Stimulated activated CD8-positive, alpha-beta memory T cell treated with anti-CD3 and anti-CD28 coated beads, Interleukin-15, amount 100 ng/mL, for 48 hours (primary cell): ENCODE measurements at places on chromosomes 1 and 21.

- no peak for DNase-seq
These were observed 2133.0 kb downstream of the NCAM2 start for GRCh38 chr21:23131177-23131576.

GRCh38 chr1:17684810-17685209 lies 70.3 kb upstream of the ACTL8 start:
- no peak for DNase-seq

DNA sequence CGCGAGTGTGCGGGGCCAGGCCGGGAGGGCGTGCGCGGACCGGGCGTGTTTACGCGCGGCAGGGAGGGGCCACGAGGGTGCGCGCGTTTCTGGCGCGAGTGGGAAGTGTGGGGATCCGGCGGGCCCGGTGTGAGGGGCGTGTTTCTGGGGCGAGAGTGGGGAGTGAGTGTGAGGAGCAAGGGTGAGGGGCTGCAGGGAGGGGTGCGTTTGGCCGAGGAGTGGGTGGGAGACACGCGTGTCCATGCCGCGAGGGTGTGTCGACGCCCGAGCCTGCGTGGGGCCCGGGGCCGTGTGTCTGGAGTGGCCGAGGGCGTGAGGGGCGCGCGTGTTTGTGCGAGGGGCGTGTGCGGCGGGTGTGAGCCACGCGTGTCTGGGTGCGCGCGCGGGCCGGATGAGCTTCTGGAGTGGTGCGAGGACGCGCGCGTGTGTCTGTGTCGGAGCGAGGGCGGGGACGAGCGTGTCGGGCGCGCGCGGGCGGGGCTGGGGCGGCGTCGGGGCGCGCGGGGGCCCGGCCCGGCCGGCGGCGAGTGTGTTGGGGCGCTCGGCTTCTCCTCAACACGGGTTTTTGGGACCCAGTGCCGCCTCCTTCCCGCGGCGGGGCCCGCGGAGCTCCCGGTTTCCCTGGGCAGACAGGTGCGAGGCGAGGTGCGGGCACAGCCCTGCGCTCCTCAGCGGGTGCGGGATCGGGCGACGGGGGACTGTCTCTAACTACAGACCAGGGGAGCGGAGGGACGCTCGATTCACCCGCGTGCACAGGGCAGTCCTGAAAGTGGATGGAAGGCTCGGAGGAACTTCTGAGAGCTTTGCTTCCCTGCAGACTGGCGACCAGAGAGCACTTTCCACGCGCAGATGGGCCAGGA lies 65.8 kb upstream of the VAMP3 start:
- no peak for DNase-seq

DNA sequence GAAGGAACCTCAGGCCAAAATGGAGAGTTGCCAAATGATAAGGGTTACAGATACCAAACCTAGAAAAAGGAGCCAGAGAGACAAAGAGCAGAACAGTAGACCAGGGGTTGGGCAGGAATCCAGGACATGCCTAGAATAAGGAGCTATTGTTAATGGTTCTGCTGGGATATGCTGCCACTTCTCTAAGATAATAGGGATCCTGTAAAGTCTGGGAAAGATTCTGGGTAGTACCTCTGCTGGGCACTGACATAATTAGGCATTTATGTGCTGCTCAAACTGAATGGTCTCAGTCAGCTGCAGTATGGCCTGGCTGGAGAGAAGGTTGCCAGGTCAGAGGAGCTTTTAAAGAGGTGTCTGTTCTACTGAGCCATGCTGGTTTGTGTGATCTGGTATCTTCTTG lies 19.9 kb upstream of the NRIP1 start:
- DNase-seq = no peak

GRCh38 chr1:923131-923990 lies at the start of gene SAMD11:
SAMD11 (plus strand) TSS chr1:923923; CDS start chr1:924432, 509 bp downstream.
- DNase-seq = peak; percentile 44
